ENCODE measurements at places on chromosomes 6 and 20.
A peak's percentile ranks its signal among the peaks of the same experiment; 100 is the strongest.

DNA sequence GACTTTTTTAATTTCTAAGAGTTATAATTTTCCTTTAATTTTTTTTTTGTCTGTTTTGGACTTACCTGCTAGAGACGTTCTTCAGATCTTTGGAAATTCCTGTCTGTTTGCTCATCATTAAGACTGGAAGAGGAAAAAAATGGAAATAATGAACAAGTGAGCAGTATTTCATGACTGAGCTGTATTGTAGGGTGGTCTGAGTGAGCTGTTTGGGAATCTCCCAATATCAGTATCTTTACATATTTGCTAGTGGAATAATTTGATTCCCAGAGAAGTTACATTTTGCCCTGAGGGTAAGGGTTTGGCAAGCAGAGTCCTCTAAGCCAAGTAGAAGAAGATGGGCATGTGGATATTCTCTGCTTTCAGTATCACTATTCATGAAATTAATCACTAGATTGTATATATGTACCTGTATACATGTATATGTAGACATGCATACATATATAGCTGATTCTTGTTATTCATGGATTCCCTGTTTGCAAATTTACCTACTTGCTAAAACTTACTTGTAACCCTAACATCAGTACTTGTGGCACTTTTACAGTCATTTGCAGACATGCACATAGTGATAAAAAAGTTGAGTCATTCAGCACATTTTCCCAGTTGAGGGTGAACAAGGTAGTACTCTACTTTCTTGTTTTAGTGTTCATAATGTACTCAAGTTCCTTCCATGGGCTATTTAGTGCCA lies 13.5 kb downstream of the ZC2HC1B start:
- no peak for DNase-seq

DNA sequence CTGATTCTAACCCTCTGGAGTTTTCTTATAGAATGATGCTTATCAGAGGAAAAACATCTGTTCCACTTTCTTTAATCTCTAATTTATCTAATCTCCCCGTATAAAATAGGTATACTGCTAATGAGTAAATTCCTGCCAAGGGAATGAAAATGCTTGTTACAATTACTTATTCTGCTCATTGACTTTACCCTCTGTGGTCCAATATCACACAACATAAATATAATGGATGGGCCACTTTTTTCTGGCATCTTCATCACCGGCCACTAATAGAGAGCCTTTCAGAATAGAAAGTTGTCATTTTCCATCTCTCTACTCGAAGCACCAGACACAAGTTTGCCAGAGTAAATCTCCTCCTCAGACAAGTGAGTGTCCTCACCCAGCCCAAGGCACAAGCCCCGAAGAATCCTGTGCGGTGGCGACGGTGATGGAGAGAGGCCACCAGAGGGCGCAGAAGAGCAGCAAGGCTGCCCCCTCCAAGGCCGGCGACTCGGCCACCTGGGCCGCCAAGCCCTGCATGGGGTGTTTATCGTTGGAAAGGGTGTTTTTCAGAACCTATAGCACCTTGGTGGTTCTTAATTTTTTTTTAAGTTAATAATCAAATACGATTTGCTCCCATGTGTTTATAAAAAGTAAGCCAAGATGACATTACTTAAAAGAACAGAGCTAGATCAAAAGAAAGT lies 212.9 kb upstream of the ARID1B start:
- DNase-seq, result peak; percentile 74

DNA sequence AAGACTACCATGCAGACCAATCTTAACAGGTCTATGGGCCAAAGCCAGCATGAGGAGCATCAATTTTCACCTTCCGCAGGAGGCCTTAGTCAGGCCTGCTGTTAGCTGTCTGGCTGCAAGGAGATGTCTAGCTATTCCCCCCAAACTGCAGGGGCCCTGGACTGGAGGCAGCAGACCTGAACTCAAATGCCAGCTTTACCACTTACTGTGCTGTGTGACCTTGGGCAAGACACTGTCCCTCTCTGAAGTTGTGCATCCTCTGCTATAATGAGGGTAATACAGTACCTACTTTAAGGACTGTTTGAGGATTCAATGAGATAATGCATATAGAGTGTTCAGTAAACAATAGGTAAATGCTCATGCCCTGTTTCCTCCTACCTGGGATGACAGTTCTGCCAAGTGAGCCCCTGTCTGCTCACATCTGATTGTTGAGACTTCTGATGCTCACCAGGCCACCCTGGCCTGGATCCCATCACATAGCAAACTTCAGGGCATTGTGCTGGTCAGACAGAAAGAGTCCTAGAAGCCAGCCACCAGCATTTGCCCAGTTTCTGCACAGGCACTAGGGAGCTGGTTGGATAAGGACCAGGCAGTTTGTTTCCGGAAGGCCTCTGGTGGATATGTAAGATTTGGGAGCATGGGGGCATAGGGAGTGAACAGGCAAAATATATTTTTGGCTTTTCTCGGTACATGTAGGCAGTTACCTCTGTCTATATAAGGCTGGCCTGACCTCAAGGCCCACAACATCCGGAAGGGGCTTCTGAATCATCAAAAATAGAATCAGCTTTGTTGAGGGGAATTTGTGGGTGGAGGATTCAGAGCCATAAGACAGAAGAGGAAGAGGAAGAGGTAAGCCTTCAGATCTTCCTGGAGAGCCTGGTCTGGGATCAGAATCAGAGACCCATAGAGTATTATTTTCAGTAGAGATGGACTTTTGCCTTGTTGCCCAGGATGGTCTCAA lies 2.3 kb upstream of the OCSTAMP start:
- no peak for DNase-seq

DNA sequence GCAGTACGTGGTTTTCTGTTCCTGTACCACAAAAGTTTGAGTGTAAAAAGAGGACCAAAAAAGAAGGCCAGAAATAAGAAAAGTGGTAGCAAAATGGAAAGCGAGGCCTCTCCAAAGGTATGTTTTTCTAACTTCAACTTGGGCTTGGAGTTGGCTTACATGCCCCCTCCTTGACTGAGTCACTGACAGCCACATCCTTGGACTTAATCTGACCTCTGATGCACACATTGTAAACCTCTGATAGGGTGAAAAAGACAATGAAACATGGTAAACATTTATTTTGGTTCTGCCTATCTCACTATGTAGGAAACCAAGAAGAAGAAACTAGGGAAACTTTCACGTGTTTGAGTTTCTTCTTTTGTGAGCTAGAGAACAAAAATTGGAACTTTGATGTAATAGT lies 503.2 kb upstream of the ID4 start:
- DNase-seq, result peak; percentile 78

GRCh38 chr6:156013155-156013554 lies 557.5 kb upstream of the NOX3 start:
- no peak for DNase-seq

DNA sequence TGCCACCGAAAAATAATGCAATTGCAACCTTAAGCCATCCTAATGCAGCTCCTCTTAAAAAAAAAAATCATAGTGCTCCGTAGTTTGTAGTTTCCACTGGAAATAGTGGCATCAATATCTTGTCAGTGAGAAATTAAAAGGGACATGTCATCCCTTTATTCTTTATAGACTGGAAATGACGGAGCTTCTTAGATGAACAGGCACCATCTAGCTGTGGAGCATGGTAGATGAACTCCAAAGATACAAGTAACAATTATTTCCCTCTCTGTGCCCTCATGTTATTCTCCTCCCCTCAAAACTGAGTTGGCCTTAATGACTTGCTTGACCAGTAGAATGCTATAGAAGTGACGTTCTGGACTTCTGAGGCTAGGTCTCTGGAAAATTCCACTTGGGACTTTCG lies 268.1 kb upstream of the SPTLC3 start:
- DNase-seq, result no peak

GRCh38 chr6:13261464-13261994 lies 66.8 kb downstream of the TBC1D7 start:
- no peak for DNase-seq

DNA sequence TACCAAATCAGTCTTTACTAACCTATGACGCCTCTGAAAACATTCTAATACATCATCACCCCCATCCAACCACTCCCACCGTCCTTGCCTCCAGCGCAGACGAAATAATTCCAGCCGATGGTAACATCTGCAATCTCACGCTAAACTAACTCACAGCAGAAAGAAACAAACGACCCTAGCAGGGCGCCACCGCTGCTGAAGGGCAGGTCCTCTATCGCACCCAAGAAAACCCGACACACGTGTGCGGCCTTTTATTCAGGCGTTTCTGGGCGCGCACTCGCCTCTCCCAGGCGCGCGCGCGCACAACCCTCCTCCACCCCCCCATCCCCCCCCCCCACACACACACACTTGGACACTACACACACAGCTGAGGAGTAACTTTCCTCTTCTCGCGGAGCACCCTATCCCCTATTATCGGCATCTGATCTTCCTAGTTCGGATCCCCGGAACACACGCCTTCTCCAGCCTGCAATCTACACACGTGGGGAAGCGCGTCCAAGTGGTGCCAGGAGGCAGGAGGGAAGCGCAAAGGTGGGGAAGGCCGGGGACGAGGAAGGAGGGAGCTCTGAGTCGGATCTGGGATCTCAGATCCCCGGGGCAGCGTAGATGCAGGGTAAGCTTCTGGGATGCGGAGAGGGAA lies 1.4 kb downstream of the GFOD1 start:
- peak; percentile 61 for DNase-seq

- no peak for DNase-seq
Observed at GRCh38 chr20:25355011-25355595, 35.5 kb downstream of the ABHD12 start.

GRCh38 chr6:3750317-3751076 lies 1.0 kb downstream of the PXDC1 start:
- peak; percentile 69 for DNase-seq

DNA sequence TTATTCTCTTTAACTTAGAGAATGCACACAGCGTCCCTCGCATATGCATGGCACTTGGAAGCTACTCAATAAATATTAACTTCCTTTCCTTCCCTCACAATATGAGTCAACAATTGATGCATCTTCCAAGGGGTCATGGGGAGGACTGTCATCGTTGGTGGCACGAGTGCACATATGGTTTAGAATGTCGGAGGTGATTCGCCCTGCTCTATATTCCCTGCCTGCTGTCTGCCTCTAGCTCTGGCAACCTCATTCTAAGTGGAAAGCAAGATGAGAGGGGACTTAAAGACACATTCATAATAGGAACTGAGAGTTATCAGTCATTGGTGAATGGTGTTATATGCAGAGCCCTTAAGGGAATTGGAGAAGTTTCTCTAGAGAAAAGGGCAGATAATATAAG lies 44.6 kb downstream of the MAK start:
- no peak for DNase-seq

- DNase-seq, result no peak
Observed at GRCh38 chr6:39664173-39664572, 61.0 kb downstream of the KIF6 start.

DNA sequence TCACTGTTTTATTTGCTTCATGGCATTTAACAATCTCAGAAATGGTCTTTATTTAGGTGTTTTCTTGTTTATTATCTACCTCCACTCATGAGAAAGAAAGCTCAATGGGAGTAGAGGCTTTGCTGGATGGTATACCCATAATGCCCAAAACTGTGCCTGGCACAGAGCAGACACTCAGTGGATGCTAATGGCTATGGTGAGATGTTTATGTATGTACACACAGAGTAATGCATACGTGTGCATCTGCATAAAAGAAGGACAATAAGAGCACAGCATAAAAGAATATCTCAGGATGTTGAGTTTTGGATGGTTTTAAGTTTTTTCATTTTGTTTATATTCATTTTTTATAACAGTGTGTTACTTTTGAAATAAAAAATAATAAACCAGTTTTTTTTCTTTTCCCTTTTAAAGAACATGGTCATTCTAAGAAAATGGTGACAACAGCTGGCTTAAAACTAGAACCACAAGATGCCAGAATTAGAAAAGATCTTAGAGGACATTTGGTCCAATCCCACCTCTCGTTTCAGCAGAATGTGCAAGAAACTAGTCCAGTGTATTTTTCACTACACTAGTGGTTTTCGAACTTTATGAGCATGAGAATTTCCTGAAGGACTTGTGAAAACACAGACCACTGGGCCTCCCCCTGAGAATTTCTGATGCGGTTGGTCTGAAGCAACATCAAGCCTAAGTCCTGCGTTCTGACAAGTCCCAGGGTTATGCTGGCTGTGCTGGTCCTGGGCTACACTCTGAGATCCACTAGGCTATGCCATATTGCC lies 131.9 kb downstream of the FYN start:
- no peak for DNase-seq

- DNase-seq, result no peak
Observed at GRCh38 chr6:111184827-111185532, 97.7 kb downstream of the SLC16A10 start.

- no peak for DNase-seq
Observed at GRCh38 chr6:14444295-14444972, 326.9 kb downstream of the CD83 start.

GRCh38 chr6:33945931-33946330 lies 142.1 kb upstream of the MLN start:
- DNase-seq, result no peak

- DNase-seq, result no peak
Observed at GRCh38 chr20:34528921-34529297, 12.7 kb downstream of the DYNLRB1 start.

DNA sequence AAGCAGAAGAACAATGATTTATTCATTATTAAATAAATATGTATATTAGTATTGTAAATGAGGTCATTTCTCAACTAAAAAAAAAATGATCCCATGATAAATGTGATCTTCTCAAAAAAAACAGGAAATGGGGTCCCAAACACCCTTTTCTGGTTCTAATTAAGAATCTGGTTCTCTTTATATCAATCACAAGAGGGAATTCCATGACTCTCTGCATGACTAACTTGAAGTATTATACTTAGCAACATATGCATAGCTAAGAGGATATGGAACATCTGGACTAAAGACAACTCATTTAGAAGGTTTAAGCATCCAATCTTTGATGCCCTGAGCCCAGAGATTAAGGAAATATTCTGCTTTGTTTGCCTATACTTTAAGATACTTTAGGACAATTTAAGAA lies 89.7 kb upstream of the EMILIN3 start:
- DNase-seq, result no peak

- no peak for DNase-seq
Observed at GRCh38 chr6:77205936-77206335, 257.4 kb downstream of the HTR1B start.

- DNase-seq, result no peak
Observed at GRCh38 chr20:38311091-38311490, 7.1 kb downstream of the BPI start.

- no peak for DNase-seq
Observed at GRCh38 chr6:991192-991591, 298.3 kb upstream of the EXOC2 start.

DNA sequence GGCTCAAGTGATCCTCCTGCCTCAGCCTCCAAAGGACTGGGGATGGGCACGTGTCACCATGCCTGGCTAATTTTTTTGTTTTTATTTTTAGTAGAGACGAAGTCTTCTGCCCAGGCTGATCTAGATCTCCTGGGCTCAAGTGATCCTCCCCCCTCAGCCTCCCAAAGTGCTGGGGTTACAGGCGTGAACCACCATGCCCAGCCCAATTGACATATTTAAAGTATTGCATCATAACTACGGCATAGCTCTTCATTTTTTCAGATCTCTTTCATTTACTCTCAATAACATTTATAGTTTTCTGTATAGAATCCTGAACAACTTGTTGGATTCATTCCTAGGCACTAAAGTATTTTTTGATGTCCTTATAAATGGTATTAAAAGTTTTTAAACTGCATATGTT lies 13.0 kb downstream of the SERPINB1 start:
- DNase-seq, result no peak

All from RWPE1 (cell line).